Suppressor macrophage treated with lipopolysaccharide for 4 hours (primary cell): ENCODE measurements at places on chromosomes 6 and 20.

DNA sequence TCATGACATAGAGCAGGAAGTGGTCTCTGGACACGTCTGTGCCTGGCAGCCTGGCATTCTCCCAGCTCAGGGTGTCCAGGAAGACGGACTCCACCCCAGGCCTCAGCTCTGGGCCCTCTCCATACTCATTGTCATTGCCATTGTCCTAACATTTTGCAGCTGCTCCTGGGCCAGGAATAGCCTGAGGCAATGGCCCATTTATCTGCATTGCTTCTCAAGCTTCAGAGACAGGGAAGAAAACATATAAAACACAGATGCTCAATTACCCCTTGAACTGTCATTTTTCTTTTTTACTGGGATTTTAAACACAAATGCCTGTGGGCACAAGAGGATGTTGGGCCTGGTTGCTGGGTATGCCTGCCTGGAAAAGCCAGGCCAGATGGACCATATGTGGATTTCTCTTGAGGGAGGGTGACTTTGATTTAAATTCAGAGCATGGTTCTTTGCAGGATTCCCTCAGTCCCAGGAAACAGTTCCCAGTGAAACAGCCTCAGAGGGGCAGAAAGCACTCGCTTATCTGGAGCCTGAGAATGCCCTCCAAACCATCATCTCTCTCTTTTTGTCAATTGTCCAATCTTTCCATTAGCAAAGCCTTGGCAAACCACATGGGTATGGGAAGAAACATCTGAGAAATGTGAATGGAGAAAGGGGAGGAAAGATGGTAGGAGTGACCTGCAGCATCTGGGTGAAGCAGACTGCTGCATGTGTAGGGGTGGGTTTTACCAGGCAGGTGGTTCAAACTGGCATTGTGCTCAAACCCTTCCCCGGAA is 17.9 kb downstream of the LAMP5 start:
- no peak for DNase-seq

DNA sequence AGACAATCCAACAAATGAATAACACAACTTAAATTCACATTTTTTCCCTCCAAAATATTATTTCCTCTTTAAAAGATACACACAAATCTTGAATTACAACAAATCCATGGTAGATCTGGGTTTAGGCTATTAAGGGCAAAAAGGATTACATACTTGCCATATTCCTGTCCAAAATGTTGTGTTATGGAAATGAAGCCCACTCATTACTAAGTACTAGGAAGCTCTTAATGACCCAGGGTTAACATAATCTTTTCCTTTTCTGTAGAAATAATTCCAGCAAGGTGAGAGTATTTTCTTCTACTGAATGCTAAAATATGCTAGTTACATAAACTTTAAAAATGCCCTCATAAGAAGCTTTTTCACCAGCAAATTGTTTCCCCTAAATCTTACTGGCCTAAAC is 1.6 kb downstream of the SHPRH start:
- DNase-seq, result no peak

- no peak for DNase-seq
These were observed 37.1 kb downstream of the SUN5 start for GRCh38 chr20:32966881-32967781.

- DNase-seq, result no peak
These were observed 62.5 kb upstream of the TIAM2 start for GRCh38 chr6:154932515-154933027.

- no peak for DNase-seq
These were observed 13.1 kb downstream of the ACSS1 start for GRCh38 chr20:25044660-25045342.

GRCh38 chr20:31811796-31812728 is 7.1 kb upstream of the MYLK2 start:
- DNase-seq, result no peak

- peak; percentile 100 for DNase-seq
These were observed at the start of the genes AURKA and CSTF1 for GRCh38 chr20:56392132-56392880. AURKA (minus strand) TSS chr20:56392215; CDS start chr20:56388197, 4,018 bp downstream. CSTF1 (plus strand) TSS chr20:56392645; CDS start chr20:56395553, 2,908 bp downstream.

DNA sequence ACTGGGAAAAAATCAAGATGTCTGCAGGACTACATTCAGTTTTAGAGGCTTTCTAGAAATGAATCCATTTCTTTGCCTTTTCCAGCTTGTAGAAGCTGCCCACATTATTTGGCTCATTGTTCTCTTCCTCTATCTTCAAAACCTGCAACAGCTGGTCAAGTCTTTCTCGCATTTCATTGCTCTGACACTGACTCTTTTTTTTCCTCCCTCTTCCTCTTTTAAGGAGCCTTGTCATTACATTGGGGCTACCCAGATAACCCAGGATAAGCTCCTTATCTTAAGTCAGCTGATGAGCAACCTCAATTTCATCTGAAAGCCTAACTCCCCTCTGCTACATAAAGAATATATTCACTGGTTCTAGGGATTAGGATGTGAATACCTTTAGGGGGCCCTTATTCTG is 53.2 kb upstream of the CEP162 start:
- no peak for DNase-seq

DNA sequence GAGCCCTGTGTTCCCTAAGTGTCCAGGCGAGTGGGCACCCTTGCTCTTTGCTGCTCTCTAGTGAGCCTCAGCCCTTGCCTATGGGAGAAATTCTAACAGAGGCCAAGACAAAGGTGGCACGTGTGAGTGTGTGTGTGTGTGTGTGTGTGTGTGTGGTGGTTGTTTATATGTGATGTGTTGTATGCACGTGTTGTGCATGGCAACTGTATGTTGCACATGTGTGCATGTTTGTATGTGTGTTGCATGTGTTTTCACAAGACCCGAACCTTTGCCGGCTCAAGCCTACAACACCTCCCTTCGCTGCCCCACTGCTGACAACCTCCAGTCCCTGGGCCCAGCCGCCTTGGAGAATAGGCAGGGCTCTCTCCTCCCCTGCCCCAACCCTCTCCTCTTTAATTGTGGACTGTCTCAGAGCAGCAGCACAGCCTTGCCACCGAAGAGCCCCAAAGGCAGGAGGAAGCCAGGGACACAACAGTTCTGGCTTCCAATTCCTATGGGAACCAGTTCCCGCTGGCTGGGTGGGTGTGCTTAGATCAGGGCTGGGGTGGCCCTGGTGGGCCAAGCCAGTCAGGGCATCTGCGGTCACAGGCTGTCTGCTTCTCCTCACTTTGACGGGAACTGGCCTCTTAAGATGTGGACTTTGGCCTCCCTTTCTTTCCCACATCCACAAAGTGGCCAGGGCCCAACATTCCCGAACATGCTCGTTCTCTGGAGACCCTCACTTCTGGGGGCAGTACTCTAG is 2.7 kb downstream of the KCNK16 start:
- no peak for DNase-seq

DNA sequence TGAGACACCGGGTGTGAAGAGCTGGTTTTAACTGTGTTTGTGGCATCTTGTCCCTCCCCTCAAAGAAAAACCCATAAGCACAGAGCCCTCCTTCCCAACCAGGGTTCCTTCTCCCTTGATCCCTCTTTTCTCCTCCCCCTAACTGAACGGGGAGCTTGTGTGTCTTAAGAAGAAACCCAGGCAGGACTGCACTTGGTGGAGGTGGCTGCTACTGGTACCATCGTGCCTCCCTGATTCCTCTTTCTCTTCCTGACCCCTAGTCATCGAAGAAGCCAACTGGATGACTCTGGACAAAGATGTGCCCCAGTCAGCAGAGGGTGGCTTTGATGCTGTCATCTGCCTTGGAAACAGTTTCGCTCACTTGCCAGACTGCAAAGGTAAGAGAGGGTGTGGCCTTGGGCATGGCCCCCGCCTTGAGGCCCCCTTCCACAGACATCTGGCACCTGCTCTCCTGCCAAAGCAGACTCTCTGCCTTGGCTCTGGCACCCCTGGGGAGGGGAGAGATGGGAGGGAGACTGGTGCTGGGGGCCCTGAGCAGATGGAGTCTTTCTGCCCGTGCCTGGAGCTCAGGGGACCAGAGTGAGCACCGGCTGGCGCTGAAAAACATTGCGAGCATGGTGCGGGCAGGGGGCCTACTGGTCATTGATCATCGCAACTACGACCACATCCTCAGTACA is 2.1 kb downstream of the GNMT start:
- DNase-seq, result no peak

DNA sequence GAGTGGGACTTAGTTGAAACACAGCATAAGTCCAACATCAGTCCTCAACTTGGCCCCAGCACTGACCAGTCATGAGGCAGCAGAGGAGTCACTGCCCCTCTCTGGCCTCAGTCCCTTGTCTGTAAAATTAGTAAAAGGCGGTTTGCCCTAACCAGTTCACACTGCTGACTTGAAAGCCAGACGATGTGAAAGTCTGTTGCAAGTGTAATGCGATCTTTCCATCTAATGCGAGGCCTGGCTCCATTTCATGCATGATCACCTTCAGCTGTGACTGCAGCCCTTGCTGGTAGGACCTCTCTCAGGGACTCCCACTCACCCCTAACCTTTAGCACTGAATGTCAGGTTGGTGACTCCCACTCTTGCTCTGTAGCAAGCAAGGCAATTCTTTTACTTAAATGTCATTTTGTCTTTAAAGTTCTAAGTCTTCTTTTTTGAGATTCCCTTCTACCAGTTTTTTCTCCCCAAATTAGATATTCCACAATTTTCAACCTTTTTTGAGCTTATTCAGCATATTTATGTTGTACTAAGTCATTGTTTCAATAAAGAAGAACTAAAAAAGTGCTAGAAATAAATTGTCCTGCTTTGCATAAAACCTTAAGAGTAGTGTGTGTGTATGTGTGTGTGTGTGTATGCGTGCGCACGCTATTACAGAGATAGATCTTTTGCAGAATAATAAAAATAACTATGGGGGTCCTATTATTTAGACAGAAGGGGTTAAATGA is 245.5 kb downstream of the PACRG start:
- DNase-seq, result no peak

DNA sequence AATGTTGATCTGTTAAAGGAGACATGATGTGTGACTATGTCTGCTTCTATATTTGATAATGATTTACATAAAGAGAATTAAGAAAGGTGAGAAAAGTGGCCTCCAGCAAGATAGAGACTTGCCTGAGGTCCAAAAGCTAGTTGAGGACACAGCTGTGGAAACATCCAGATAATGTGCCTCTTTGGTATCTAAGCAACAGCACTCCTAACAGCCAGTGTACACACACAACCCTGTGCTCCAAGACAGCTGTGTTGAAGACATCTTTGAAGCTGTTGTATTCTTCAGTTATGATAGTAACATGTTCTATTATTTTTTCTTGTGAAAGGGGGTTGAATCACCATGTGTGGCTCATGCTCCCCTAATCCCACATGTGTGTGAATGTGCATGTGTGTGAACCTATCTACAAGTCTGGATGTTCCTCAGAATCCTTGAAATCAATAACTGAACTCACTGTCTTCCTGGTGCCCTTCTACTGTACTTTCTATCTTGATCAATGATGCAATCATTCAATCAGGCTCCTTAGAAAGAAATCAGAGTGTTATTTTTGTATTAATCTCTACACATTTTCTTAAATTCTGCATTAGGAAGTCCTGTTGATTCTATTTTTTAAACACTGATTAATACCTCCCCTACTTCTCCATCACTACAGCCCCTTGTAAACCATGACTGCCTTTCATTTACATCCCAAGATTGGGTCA is 116.7 kb upstream of the SSTR4 start:
- DNase-seq, result no peak

- DNase-seq, result peak; percentile 66
These were observed 85.4 kb upstream of the PRSS16 start for GRCh38 chr6:27161946-27162603.

DNA sequence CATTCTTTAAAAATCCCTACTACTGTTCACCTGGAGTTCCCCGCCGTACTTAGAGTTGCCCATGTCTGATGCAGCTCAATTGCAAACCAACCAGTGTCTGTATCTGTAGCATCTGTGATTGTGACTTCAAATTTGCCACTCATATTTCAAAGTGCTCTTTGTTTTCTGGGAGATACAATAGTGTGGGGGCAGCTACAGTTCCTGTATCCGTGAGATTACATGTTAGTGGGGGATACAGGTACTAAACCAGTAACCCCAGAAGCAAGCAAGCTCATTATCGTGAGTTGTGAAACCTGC is 140.9 kb downstream of the ANKRD60 start:
- no peak for DNase-seq

DNA sequence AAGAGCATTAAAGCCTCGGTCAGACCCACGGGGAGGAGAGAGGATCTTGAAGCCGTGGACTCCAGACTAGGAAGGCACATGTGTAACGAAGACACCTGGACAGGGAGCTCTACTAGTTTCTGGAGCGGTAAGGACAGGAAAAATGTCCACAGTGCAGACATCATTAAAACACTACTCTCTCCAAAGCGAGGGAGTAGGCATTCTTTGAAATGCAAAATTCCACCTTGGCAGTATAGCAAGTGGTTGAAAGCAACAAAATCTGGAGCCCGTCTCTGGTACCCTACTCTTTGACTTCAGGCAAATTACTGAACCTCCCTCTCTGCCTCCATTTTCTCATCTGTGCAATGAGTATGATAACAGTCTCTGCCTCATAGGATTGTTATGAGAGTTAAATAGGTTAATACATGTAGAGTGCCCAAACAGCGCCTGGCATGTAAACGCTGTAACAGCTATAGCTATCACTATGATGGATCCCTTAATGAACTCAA is 408 bp upstream of the CRIP3 start:
- DNase-seq, result no peak

- peak; percentile 22 for DNase-seq
These were observed 64.0 kb upstream of the ELOVL5 start for GRCh38 chr6:53412751-53413150.

DNA sequence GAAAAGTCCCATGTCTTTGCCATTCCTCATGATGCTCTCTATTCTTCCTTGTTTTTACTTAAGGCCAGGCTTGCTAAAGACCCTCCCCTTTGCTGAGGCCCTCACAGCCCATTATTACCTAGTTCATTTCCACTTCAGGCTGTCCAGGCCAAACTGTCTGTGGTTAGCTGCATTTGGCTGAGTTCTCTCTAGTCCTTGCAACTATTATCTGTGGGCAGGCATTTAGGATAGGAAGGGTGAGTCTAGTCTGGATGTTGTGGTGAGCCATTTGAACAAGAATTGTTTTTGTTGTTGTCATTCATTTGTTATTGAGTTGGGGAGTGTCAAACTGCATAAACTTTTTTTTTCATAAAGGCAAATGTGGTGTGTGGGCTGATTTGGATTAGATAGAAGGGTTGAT is 182.4 kb downstream of the CD109 start:
- no peak for DNase-seq

- DNase-seq, result no peak
These were observed 62.1 kb upstream of the RGS17 start for GRCh38 chr6:153192943-153193885.

- DNase-seq, result no peak
These were observed 33.7 kb upstream of the PAQR8 start for GRCh38 chr6:52328303-52328662.

- no peak for DNase-seq
These were observed 43.4 kb downstream of the SPDEF start for GRCh38 chr6:34512738-34513115.

DNA sequence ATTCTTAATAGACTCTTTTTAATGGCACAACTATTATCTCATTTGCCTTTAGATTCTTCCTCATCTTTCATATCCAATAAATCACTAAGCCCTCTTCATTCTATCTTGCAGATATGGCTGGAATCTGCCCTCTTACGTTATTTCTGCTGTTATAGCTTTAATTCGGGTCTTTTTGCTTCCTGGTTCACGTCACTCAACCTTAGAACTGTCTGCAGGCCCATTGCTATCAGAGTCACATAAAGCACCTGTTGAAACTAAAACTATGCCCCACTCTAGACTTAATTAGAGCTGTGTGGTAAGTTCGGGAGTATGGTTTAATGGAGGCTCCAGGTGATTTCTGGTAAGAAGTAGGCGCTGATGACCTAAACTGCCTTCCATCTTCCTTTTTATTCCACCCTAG is 988 bp downstream of the QRSL1 start:
- DNase-seq, result no peak
